C1 segment of cervical spinal cord (tissue), 14 donors: ENCODE measurements at places on chromosomes 12 and 14.

GRCh38 chr14:25042362-25043299 is 7.3 kb downstream of the STXBP6 start:
- DNase-seq, result no peak

GRCh38 chr12:13022851-13023271 is 21.3 kb upstream of the FAM234B start:
- no peak for DNase-seq

DNA sequence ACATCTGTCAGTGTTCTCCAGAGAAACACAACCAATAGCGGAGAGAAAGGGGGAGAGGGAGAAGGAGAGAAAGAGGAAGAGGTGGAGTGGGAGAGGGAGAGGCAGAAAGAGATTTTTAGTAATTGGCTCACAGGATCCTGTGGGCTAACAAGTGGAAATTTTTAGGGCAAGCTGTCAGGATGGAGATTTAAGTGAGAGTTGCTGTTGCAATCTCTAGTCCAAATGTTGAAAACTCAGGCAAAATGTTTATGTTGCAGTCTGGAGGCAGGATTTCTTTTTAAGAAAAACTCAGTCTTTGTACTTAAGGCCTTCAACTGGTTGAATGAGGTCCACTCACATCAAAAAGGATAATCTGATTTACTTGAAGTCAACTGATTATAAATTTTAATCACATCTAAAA is 12.5 kb upstream of the GLIPR1L2 start:
- DNase-seq, result no peak

GRCh38 chr12:3755898-3756297 is 3.0 kb upstream of the CRACR2A start:
- no peak for DNase-seq

DNA sequence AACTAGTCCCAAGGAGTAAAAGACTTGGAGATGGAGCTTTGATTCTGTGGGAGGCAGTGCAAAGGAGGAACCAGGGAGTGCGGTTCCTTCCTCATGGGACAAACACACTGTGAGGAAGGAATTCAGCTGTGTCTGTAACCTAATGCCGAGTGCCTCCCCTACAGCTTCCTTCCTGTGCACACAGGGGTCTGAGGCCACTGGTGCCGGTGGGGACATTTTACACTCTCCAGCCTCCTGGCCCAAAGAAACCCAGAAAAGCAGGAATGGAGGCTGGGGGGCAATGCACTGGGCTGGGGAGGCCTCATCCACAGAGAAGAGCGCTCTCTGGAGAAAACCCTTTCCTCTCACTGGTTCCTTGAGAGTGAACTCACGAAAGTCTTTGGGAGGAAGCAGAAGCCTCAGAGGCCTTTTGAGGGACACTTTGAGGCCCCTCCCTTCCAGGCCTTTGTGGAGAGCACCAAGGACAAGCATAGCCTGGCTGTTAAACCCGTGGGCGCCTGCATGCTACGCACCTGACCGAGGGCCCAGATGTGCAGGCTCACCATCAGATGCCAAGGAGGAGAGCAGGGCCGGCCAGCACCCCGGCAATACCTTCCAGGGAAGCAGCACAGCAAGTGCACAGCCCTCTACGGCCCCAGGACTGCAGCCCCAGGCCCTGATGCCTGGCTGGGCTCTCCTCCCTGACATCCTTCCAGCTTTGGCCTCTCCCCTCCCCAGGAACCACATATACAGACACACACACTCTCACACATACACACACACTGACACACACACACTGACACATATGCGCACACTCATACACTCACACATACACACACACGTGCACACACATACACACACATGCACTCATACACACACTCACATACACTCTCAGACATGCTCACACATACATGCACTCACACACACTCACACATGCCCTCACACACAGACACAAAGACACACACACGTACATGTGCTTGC is 52.0 kb downstream of the NFKBIA start:
- no peak for DNase-seq

DNA sequence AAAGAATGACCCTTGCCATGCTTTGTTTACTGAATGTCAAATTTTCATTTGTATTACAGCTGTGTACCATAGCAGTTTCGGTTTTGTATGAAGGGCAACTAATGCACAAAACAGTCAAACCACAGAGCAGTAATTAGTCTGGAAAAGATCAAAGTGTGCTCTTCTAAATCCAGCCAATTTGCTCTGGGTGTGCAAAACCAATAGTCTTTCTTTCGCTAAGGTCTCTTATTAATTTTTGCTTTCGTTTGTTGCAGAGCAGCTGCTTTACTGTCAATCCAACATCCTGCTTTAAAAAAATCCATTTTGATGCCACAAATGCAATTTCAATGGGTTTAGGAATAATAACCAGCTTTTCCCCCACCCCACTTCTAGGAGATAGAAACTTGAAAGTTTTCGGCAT is 114.2 kb downstream of the BRMS1L start:
- no peak for DNase-seq

GRCh38 chr12:47819138-47819895 is 386 bp downstream of the HDAC7 start:
- peak; percentile 81 for DNase-seq

DNA sequence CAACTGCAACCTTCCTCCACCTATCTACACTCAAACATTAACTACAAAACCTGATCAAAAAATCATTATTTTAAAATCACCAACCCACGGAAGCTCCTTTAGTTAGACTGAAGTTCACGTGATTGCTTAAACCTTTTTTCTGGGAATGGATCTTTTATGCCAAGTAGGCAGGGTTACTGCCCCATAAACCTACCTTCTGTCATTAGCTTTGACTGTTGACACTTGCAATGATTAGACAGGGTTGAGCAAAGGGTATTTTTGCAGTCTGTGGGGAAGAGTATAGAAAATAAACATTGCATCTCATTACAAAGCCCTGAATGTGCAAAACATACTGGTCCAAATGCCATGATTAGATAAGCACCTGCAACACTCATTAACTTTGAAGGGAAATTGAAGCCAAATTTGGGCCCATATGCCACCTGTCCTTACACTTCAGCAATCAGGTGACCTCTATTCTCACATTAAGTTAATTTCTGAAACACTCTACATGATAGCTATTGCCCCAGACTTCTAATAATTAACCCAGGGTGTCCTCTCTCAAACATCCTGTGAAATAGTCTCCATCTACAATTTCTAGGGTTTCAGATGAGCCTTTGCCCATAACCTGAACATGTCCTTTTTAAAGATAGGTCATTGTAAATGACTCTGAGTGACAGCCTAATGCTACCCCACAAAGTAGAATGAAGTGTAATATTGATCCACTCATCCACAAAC is 156.0 kb upstream of the PLEKHG7 start:
- no peak for DNase-seq
